ENCODE measurements at places on chromosomes 4 and X.

DNA sequence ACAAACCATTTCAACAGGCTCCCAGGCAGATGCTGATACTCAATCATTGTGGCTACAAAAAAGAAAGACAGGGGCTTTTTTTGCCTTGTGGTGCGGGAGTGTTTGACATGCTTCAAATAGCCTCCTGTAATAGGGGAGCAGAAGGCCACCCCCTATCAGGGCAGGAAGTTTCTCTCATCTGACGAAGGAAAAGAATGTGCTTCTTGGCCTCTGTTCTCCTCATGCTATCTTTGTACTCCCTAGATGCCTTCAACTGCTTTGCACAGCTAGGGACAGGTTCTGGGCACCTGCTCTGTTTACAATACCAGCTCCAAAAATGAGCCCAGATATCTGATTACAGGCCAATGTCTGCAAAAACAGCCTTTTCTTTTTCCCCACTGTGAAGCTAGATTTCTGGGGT lies 391.1 kb downstream of the STIM2 start:
- no peak for DNase-seq

- DNase-seq = no peak
Observed at GRCh38 chr4:108345862-108346817, 177.4 kb upstream of the LEF1 start.

- DNase-seq = no peak
Observed at GRCh38 chrX:110698696-110699095, 96.9 kb downstream of the CHRDL1 start.

DNA sequence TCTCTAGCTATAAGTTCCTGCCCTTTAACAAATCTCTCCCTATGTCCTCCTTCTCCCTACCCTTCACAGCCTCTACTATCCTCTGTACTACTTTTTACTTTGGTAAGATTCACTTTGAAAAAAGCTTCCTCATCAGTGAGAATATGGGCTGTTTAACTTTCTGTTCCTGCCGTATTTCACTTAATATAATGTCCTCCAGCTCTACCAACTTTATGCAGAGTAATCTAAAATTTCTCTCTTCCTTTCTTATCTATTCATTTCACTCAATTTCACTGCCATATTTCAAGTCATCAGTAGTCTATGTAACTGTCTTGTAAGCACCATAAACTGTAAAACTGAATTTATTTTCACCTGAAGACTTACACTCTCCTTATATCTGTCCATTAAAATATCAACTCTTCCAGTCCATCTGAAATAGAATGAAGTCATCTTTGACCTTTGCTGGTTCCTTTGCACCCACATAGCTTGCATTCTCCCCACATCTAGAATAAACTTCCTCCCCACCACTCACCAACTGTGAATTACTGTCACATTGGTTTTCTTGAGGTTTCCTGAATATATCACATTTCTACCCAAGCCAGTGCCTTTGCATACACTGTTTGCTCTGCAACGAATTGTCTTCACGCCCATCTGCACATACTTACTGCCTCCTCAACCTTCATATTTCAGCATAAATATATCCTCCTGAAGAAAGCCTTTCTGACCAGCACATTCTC lies 54.6 kb downstream of the ARAP2 start:
- no peak for DNase-seq
